ENCODE measurements at places on chromosomes 4 and X.

DNA sequence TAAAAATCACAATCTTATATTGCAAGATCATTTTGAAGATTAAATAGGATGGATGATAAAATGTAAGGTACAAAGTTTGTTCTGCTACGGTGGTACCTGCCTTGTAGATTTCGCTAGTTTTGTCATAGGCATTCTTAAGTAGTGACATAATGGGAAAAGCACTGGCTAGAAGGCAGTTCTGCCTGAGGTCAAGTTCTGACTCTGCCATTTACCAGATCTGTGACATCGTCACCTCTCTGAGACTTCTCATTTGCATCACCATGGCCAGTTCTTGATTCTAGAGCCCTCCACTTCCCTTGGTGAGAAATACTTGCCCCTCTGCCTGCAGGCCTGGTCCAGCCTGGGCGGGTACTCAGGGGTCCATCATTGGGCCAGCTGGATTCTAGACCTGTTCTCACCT lies 85.2 kb downstream of the HS3ST1 start:
- no peak overlapping the region for H3K27ac ChIP-seq
- no peaks in the 10 kb centered on the region for H3K36me3 ChIP-seq
- no peak for DNase-seq
- no peak overlapping the region for H3K4me3 ChIP-seq
- no peaks in the 10 kb centered on the region for H3K4me1 ChIP-seq

DNA sequence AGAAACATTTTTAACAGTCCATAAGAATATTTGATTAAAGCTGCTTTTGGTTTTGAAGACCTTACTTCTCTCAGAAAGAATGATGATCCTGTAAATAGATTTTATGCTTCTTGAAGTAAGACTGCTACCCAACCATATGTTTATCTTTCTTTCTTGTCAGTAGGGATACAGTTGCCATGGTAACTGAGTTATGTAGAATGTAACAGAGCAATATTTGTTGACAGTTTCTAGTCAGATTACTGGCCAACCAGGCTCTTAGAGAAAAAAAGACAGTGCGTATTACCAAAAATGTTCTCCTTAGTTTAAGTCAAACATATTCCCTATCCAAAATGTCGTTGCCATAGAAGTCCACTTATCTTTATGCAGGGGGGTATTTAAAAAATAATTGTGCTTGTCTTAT lies 456.8 kb downstream of the PRR32 start:
- no peak overlapping the region for H3K4me3 ChIP-seq
- H3K27me3 ChIP-seq, result no peaks in the 10 kb centered on the region
- H3K36me3 ChIP-seq, result no peaks in the 10 kb centered on the region
- no peaks in the 10 kb centered on the region for H3K4me1 ChIP-seq
- H3K27ac ChIP-seq, result no peak overlapping the region
- DNase-seq, result no peak

DNA sequence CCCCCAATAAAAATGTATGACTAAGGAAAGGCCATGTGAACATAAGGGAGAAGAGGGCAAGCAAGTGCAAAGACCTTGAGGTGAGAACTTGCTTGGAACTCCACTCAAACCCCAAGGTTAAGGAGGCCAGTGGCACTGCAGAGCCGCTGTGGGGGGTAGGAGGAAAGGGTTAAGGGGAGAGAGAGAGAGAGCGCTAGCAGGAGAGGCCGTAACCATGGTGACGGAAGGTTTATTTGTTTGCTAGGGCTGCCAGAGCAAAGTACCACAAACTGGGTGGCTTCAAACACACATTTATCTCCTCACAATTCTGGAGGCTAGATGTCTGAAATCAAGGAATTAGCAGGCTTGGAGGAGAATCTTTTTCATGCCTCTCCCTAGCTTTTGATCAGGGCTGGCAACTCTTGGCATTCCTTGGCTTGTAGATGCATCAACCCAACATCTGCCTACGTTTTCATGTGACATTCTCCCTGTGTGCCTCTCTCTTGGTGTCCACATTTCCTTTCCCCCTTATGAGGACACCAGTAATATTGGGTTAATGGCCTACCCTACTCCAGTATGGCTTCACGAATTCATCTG lies 35.2 kb downstream of the SMIM20 start:
- peaks cover 13% of the 10 kb centered on the region for H3K4me1 ChIP-seq
- H3K27me3 ChIP-seq, result peaks cover 55% of the 10 kb centered on the region
- no peak overlapping the region for H3K4me3 ChIP-seq
- H3K36me3 ChIP-seq, result no peaks in the 10 kb centered on the region
- DNase-seq, result no peak

GRCh38 chrX:106672527-106672926 lies 54.0 kb upstream of the RNF128 start:
- no peaks in the 10 kb centered on the region for H3K4me1 ChIP-seq
- no peak for DNase-seq
- no peak overlapping the region for H3K27ac ChIP-seq
